Heart right ventricle (tissue), 16 donors: ENCODE measurements at places on chromosomes 5 and 9.

DNA sequence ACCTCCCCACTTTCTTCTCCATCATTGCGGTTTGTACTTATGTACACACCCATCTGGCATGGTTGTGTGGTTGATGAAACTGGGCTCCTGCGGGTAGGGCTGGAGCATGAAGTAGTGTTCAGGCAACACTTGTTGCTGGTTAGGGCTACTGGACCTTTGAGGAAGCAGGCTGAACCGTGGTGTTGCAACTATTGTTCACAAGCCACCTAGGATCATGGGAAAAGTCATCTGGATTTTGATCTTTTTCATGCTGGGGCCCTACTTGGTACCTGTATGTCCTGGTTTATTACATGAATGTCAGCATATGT lies 40.1 kb upstream of the TIFAB start:
- H3K4me1 ChIP-seq: peaks cover 22% of the 10 kb centered on the region
- H3K27me3 ChIP-seq: peaks cover 81% of the 10 kb centered on the region
- H3K36me3 ChIP-seq: no peaks in the 10 kb centered on the region
- H3K27ac ChIP-seq: no peak overlapping the region
- no peak overlapping the region for H3K4me3 ChIP-seq
- no peak for DNase-seq

- no peak overlapping the region for H3K27ac ChIP-seq
- no peak for DNase-seq
- no peak overlapping the region for H3K4me3 ChIP-seq
- no peaks in the 10 kb centered on the region for H3K36me3 ChIP-seq
- H3K27me3 ChIP-seq: no peaks in the 10 kb centered on the region
Measured at GRCh38 chr9:112784020-112784785, 33.6 kb downstream of the SNX30 start.

DNA sequence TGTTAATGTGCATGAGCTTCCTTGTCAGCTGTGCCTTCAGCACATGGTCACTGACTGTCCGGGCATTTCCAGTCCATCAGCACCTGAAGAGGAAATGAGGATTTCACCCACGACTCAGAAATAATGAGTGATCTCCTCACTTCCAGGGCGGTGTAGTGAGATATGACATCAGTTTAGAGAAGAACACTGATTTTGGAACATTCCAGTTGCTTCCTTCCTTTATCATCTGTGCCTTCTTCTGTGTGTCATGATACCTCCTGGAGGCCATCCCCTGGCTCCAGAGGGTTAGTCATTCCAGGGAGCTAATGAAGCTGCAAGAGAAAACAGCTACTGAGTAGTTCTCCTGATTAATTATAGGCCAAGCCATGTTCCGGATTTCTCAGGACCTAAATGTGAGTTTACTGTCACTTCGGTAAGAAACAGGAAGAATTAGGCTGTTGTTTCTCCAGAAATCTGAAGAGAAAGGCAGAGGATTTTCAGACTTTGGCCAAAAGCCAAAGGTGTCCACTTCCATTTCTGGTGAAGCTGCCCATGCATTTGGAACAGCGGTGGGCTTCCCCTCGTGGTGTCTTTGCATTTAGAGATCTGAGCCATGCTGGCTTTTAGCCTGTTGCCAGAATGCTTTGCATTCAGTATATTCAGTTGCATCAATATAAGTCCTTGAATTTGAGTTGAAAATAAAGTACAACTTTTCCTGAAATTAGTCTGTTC lies 161.3 kb upstream of the OTULINL start:
- peak overlapping the region; percentile 3 for H3K27ac ChIP-seq
- H3K36me3 ChIP-seq: peaks cover 84% of the 10 kb centered on the region
- peaks cover 38% of the 10 kb centered on the region for H3K4me1 ChIP-seq
- DNase-seq: no peak
- H3K4me3 ChIP-seq: no peak overlapping the region

DNA sequence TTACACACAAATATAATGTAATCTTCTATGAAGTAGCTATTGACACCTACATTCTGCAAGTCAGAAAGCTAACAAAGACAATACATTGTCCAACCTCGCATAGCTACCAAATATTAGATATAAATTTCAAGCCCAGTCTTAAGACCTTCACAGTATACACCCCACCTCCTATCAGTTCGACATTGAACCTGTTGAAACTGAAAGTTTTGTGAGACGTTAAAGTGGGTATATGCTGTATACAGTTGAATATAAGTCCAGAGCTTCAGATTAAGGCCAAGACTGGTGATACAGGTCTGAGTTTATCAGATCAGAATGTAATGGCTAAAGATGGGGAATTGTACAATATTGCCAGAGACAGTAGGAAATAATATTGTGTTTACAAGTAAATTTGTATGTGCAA lies 489.3 kb upstream of the RORB start:
- H3K27me3 ChIP-seq: no peaks in the 10 kb centered on the region
- DNase-seq: no peak
- H3K36me3 ChIP-seq: no peaks in the 10 kb centered on the region
- no peaks in the 10 kb centered on the region for H3K4me1 ChIP-seq
- no peak overlapping the region for H3K27ac ChIP-seq
- H3K4me3 ChIP-seq: no peak overlapping the region

DNA sequence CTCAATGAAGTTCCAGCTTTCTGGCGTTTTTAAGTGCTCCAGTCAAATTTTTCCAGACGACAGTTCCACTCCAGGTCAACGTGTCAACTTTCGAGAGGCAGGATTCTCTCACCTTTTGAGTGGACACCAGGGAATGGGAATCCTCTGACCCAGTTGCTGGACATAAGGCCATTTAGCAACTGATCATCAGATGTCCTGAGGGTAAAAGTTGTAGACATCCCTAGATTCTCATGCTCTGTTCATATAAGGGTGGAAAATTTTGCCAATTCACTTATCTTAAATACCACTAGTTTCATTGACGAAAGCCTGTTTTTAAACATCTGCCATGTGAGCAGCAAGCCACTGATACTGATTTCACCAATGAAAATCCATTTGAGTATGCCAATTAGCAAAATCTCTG lies 275.5 kb downstream of the MAST4 start:
- H3K36me3 ChIP-seq: no peaks in the 10 kb centered on the region
- no peaks in the 10 kb centered on the region for H3K27me3 ChIP-seq
- DNase-seq: no peak

- no peak overlapping the region for H3K27ac ChIP-seq
- H3K36me3 ChIP-seq: no peaks in the 10 kb centered on the region
- H3K4me3 ChIP-seq: no peak overlapping the region
- H3K4me1 ChIP-seq: peaks cover 5% of the 10 kb centered on the region
Measured at GRCh38 chr9:77938163-77938562, 93.4 kb downstream of the GNAQ start.

- no peak overlapping the region for H3K4me3 ChIP-seq
- no peaks in the 10 kb centered on the region for H3K36me3 ChIP-seq
- no peak overlapping the region for H3K27ac ChIP-seq
- no peak for DNase-seq
Measured at GRCh38 chr5:159671886-159672285, 244.4 kb upstream of the ADRA1B start.

- DNase-seq: no peak
- no peak overlapping the region for H3K27ac ChIP-seq
- no peaks in the 10 kb centered on the region for H3K36me3 ChIP-seq
- no peak overlapping the region for H3K4me3 ChIP-seq
Measured at GRCh38 chr5:126924331-126925033, 105.9 kb downstream of the MARCHF3 start.

DNA sequence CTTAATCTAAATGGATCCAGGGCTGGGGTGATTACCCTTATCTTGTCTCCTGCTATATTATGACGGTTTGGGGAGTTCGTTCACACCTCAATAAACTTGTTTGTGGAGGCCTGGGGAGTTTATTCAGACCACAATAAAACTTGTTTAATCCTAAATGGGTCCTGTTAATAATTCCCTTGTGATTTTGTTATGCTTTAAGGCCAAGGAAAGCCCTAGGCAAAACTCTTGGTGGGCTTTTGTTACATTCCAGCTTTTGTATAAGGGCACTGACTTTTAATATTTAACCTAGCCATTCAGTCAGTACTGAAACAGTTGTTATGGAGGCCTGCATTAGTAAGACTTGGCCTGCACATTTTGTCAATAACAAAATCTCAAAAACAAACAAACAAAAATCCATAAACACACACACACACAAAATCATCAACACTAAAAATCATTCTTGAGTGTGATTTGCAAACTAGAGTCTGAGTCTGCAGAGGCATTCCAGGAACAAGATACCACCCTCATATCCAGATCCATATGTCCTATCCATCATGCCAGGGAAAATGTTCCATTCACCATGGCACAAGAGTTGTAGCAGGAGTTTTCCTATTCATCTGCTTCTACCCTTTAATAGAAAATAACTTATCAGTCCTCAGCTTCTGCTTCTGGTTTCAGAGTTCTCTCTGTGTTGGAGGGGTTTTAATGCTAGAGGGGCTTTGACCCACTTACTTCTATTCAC lies 421.7 kb downstream of the AGTPBP1 start:
- H3K4me1 ChIP-seq: no peaks in the 10 kb centered on the region

- no peak overlapping the region for H3K4me3 ChIP-seq
- H3K36me3 ChIP-seq: no peaks in the 10 kb centered on the region
- DNase-seq: no peak
- no peaks in the 10 kb centered on the region for H3K4me1 ChIP-seq
- H3K27me3 ChIP-seq: no peaks in the 10 kb centered on the region
Measured at GRCh38 chr5:125725691-125726090, 697.5 kb upstream of the GRAMD2B start.

DNA sequence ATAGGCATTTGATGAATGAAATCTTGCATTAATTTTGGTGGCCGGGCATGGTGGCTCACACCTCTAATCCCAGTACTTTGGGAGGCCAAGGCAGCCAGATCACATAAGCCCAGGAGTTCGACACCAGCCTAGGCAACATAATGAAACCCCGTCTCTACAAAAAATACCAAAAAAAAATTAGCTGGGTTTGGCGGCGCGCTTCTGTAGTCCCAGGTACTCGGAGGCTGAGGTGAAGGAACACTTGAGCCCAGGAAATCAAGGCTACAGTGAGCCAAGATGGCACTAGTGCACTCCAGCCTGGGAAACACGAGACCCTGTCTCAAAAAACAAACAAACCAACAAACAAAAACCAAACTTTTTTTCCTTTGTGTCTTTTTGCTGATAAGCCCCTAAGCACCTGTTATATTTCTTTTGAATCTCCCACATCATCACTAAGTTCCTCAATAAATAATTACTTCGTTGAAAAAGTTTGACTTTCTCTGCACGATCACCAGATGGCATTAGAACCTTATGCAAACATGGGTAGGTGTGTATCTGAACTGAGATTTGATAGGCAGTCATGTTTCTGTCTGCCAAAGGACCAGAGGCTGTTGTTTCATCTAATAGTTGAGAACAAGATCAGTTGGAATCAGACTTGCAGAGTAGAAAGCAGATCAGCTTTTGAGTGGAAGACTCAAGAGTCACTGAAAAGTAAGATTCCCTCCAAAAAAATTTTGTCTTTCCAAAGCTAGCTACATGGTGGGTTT lies 5.5 kb upstream of the MATR3 start:
- H3K4me3 ChIP-seq: no peak overlapping the region
- peaks cover 7% of the 10 kb centered on the region for H3K4me1 ChIP-seq
- H3K27me3 ChIP-seq: no peaks in the 10 kb centered on the region
- no peak for DNase-seq
- no peaks in the 10 kb centered on the region for H3K36me3 ChIP-seq

GRCh38 chr9:137198051-137198901 lies 2.3 kb downstream of the TPRN start:
- no peaks in the 10 kb centered on the region for H3K27me3 ChIP-seq
- DNase-seq: no peak
- no peaks in the 10 kb centered on the region for H3K36me3 ChIP-seq
- peak overlapping the region; percentile 72 for H3K4me3 ChIP-seq

GRCh38 chr5:113117543-113118115 lies 141.0 kb downstream of the DCP2 start:
- DNase-seq: no peak

DNA sequence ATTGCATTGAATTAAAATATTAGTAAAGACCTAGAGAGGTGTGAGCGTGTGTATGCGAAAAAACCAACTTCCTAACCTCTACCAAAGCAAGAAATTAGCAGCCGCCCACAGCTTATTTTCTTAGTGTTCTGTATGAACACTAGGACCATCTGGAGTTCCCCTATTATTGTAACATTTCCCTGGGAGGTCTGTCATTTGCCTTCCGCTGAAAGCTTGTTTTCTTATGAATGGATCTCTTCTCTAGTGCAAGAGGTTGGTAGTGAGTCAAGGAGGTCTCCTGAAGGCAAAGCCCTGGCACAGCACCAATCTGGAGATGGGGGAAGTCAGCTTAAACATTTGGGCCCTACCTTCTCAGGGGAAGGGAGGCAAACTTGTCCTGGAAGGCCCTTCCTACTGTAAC lies 10.8 kb downstream of the TNFSF8 start:
- no peak for DNase-seq
- no peaks in the 10 kb centered on the region for H3K4me1 ChIP-seq
- H3K27me3 ChIP-seq: peaks cover 16% of the 10 kb centered on the region
- no peaks in the 10 kb centered on the region for H3K36me3 ChIP-seq
- H3K27ac ChIP-seq: no peak overlapping the region

DNA sequence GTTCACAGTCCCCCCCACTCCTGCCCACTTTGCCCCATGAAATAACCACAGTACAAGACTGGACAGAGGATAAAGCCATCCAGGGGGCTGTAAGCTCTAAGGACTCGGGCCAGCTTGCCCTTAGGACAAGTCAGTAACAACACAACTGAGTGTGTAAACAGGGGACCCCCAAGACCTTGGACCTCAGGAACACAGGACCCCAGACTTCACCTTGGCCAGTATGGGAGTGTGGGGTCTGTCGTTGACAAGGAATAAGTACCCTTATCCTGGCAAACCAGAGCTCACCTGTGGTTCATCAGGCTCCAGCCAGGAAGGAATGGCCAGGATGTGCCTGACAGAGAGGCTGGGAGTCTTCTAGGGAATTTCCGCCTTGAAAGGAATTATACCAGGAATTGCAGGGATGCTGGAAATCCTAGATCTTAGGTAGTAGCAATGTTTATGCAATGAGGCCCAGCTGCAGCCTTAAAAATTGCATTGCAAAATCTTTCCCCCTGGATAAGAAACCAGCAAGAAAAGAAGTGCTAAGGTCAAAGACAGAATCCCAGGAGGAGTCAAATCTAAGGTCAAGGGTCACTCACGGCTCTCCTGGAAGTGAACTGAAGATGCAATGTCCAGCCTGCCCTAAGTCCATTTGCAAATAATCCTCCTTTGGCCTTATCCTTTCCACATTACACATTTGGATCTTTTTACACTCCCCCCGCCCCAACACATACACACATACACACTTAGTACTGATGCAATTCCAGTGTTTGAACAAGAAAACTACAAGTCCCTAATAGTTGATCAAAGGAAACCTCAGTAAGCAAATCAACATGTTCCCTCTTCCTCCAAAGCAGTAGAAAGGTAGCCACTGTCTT lies 27.3 kb upstream of the TDRD7 start:
- no peak overlapping the region for H3K4me3 ChIP-seq
- H3K36me3 ChIP-seq: no peaks in the 10 kb centered on the region
- H3K4me1 ChIP-seq: no peaks in the 10 kb centered on the region
- no peak for DNase-seq
- no peak overlapping the region for H3K27ac ChIP-seq
- peaks cover 31% of the 10 kb centered on the region for H3K27me3 ChIP-seq

- H3K27ac ChIP-seq: no peak overlapping the region
- no peaks in the 10 kb centered on the region for H3K27me3 ChIP-seq
- H3K4me1 ChIP-seq: no peaks in the 10 kb centered on the region
Measured at GRCh38 chr5:77282337-77283027, 72.0 kb downstream of the PDE8B start.

GRCh38 chr9:137816531-137817235 lies 60.9 kb upstream of the CACNA1B start:
- H3K4me1 ChIP-seq: no peaks in the 10 kb centered on the region
- peaks cover 8% of the 10 kb centered on the region for H3K36me3 ChIP-seq
- no peak for DNase-seq
- H3K4me3 ChIP-seq: no peak overlapping the region
- no peaks in the 10 kb centered on the region for H3K27me3 ChIP-seq
